ENCODE measurements at places on chromosomes 12 and 14.
A peak's percentile ranks its signal among the peaks of the same experiment; 100 is the strongest.

DNA sequence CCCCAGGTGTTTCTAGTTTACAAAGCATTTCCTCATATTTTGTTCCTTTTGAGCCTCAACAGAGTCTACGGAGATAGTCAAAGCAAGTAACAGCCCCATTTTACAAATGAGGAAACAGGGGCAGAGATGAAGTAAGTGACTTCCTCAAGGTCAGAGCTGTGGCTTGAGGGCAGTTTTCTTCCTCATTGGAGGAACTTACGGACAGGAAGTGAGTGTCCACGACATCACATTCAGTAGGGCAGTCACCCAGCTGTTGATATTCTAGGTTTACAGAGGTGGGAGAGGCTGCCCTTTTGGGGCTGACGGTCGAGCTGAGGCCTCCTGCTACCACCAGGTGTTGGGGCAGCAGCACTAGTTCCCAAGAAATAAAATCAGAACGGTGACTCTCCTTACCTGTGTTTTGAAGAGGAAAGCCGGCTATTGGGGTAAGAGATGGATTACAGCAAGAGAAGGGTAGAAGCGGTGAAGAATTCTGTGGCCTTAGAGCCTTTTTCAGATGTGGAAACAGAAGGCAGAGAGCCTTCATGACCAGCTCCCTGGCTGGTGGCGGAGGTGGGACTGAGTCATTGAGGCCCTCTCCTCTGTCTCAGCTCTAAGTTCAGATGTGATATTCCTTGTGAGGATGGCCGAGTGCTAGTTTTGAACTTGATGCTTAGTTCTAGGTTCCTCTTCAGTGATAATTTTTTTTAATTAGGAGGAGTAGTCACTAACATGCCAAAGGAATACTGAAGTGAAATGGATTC lies 41.7 kb downstream of the SUSD6 start:
- DNase-seq: no peak

- DNase-seq: no peak
Observed at GRCh38 chr14:24863968-24864684, 185.8 kb downstream of the STXBP6 start.

GRCh38 chr12:119868992-119869391 lies 8.1 kb downstream of the CIT start:
- peak; percentile 37 for DNase-seq

GRCh38 chr12:5861416-5861815 lies 83.6 kb downstream of the ANO2 start:
- DNase-seq: no peak

DNA sequence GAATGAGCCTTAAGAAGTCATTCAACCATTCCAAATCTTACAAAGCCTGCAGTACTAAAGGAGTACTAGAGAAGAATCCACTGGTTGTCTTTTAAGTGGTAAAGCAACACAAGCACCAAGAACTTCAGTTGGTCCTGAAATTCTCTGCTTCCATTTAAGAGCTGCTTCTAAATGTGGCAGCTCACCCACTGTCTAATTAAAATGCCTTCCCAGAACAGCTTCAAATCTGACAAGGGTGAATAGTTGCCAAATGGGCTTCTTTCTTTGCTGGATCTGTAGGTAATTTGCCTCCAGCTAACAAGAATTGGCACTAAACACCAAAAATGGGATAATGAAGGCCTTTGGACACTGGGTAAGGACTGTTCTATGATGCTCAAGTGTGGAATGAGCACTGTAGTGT lies 72.2 kb upstream of the NAP1L1 start:
- no peak for DNase-seq

GRCh38 chr14:37900561-37900960 lies 305.1 kb downstream of the TTC6 start:
- no peak for DNase-seq

GRCh38 chr12:121797937-121798786 lies 4.7 kb upstream of the RHOF start:
- peak; percentile 68 for DNase-seq

DNA sequence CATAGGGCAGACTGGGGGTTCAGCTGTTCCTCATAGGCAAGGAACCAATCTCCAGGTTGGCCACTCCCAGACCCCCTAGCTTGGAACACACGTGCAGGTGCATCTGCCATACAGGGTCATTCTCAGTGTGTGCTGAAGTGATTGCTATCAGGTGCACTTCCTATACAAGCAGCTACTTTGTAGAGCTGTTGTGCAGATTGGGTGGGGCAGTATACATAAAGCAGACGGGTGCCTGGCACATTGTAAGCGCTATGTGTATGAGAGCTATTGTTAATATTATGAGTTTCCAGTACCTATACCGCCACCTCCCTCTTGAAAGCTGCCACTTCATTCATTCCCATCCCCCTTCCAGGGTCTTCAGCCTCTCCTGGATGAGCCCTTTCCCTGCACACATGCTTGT lies 17.3 kb downstream of the IRF2BPL start:
- DNase-seq: no peak

- no peak for DNase-seq
Observed at GRCh38 chr12:88778064-88778463, 197.8 kb upstream of the KITLG start.

DNA sequence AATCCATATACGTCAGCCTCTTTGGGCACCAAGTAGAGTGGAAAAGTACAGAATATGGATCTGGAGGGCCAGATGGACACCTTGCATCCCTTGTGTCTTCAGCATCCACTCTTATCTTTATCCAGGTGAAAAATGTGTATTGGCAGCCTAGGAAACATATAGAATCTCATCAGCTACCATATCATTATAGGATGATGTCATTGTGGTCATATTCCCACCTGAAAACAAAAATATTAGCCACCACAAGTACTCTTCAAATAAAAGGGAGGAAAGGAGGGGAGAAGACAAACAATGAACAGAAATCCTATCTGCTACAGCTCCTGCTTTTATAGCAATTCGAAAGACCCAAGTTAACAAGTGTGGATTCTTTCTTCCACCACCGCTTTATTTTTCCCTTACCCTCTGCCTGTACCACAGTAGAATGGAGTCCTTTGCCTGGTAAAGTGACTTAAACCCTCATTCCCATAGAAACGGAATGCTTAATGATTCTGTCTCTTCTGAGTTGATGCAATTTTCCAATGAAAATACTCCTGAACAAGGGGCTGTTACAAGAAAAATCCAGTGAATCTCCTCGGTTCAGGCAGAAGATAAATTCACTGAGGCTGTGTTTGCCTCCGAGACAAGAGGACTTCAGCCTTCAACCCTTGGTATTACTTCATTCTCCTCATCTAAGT lies 13.8 kb upstream of the IL26 start:
- no peak for DNase-seq

GRCh38 chr12:113802000-113802749 lies 163.9 kb downstream of the RBM19 start:
- DNase-seq: no peak

DNA sequence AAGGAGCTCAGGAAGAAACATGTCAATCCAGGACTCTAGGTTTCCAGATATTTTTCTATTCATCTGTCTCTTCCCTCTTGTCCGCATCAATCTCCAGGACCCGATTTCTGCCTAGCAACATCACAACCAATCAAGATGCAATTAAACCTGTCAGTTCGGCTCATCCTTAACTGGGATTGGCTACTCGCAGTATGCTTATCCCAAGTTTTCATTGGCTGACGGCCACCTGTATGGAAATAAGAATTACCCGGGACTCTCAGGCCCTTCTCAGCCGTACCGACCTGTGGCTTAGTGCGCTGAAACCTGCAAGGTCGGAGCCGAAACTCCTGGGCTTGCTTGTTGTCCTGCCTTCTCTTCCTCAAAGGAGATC lies 20.4 kb upstream of the ATP5MC2 start:
- peak; percentile 97 for DNase-seq

GRCh38 chr12:92529944-92530343 lies 172.8 kb upstream of the PLEKHG7 start:
- no peak for DNase-seq

DNA sequence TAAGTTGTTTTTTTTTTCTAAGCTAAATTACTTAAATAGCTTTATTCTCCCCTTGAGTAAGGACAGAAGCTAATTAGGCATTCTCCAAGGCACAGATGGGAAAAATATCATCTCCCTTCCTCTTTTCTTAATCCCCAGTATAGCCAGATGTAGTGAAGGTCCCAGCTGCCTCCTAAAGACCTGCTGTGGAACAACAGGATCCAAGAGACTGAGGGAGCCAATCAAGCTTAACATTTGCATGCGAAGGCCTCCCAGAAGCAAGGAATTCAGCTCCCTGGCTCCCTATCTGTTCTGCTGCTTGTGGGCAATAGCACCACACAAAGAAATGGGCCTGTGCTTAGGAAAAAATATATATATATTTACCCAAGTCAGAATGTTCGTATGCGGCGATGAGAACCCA lies 255.2 kb downstream of the SYT1 start:
- DNase-seq: no peak

- DNase-seq: no peak
Observed at GRCh38 chr12:78088391-78088832, 257.7 kb downstream of the NAV3 start.

- DNase-seq: no peak
Observed at GRCh38 chr14:99265571-99265970, 6.4 kb downstream of the BCL11B start.

DNA sequence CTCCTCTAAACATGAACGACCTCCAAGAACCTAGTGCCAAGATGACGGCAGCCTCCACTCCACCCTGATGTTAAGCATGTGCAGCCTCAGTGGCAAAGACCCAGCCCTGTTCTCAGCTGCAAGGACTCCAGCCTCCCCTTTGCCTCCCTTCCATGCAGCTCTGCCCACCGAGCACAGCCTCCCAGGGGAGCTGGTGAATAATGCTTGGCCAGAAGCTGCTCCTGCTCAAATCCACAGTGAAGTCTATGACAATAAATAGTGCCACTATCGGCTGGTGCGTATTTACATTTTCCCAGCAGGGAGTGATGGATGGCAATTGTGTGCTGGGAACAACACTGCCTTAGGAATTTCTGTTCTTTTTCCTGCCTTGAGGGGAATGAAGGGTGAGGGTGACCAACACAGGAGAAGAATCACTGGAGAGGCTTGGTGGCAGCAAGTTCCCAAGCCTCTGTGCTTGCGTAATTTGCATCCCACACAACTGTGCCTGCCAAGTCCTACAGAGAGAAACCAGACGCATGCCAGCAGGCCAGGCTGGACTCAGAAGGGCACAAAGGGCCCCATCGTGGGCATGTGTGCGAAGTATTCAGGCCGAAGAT lies 29.9 kb upstream of the TC2N start:
- no peak for DNase-seq

- no peak for DNase-seq
Observed at GRCh38 chr14:58066115-58066514, 85.9 kb downstream of the ARMH4 start.

DNA sequence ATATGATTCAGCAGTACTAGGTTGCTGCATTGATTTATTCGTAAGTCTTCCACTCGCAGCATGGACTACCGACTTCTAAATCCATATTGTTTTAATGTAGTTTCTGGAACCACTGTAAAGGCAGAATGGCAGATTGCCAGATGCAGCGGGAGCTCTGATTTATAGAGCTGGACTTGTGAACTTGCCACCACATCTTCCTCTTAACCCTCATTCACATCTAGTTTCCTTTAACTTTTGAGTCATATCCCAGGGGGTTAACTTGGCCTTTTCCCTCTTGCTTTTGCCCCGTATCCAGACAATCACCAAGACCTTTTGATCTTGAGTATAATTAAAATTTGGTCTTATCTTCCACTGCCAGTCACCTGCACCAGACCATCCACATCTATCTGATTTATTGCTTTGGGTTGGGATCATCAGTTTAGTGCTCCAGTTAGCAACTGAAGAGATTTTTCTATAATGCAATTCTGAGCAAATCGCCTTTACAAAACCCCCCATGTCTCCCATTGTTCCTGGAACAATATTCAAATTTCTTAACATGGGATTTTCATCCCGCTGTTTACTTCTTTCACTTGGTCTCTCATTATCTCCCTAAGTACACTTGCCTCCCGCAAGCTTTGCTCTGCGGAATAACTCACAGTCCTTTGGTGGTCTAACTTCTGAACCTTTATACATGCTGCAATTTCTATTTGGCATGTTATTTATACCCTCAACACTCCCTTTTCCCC lies 130.5 kb downstream of the ACSS3 start:
- DNase-seq: no peak

DNA sequence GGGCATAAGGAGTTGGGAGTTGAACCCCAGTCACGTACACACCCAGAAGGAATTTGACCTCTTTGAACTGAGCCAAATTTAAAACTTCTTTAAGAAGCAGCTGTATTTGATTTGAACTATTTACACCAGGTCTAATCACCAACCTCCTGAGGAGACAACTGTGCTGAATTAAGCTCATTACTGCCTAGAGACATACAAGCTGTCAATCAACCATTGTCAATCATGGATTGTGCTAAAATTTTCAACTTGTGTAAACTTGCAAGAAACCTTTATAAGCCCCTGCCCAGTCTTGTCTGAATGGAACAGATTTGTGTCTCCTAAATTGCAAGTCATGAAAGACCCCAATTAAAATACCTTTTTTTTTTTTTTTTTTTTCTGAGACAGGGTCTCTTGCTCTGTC lies 44.3 kb upstream of the RESF1 start:
- DNase-seq: no peak

- DNase-seq: no peak
Observed at GRCh38 chr14:104392396-104393198, 187.0 kb upstream of the C14orf180 start.

GRCh38 chr14:54715811-54716210 lies 148.9 kb downstream of the SAMD4A start:
- DNase-seq: no peak

DNA sequence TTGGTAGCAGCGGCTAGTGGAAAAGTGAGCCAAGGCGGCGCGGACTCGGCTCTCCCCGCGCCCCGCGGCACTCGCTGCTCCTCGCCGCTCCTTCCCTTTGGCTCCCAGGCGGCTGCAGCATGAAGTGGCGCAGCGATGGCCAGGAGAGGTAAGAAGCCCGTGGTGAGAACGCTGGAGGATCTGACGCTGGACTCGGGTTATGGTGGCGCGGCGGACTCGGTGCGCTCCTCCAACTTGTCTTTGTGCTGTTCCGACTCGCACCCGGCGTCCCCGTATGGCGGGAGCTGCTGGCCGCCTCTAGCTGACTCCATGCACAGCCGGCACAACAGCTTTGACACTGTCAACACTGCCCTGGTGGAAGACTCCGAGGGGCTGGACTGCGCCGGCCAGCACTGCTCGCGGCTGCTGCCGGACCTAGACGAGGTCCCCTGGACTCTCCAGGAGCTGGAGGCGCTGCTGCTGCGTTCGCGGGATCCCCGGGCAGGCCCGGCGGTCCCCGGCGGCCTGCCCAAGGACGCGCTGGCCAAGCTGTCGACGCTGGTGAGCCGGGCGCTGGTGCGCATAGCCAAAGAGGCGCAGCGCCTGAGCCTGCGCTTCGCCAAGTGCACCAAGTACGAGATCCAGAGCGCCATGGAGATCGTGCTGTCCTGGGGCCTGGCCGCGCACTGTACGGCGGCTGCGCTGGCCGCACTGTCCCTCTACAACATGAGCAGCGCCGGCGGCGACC lies 225.6 kb upstream of the CRY1 start:
- peak; percentile 46 for DNase-seq

GRCh38 chr12:51848326-51848727 lies at the start of gene FIGNL2:
Gene FIGNL2, minus strand, starts transcription at chr12:51848718. Its CDS starts 26,305 bp downstream, at chr12:51822413.
- no peak for DNase-seq

DNA sequence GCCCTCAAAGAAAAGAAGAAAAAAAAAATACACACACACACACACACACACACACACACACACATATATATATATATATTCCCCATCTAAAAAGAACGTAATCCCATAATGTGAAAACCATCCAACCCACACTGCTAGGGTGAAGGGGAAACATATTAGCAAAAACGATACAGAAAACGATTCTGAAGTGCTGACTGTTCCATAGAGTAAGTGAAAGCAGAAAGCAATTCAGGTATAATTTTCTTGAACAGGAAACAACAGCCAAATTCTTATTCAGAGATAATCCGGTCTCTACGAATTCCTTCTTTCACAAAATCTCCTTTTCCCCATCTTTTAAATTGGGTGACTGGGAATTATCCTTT lies 393.5 kb downstream of the NOVA1 start:
- DNase-seq: no peak

All from SW480 (cell line).